ENCODE measurements at places on chromosomes 11 and 22.

- DNase-seq: no peak
These were observed 30.1 kb upstream of the KCNJ11 start for GRCh38 chr11:17418444-17419081.

GRCh38 chr22:27218012-27218920 lies 560.9 kb downstream of the MIAT start:
- DNase-seq: no peak

DNA sequence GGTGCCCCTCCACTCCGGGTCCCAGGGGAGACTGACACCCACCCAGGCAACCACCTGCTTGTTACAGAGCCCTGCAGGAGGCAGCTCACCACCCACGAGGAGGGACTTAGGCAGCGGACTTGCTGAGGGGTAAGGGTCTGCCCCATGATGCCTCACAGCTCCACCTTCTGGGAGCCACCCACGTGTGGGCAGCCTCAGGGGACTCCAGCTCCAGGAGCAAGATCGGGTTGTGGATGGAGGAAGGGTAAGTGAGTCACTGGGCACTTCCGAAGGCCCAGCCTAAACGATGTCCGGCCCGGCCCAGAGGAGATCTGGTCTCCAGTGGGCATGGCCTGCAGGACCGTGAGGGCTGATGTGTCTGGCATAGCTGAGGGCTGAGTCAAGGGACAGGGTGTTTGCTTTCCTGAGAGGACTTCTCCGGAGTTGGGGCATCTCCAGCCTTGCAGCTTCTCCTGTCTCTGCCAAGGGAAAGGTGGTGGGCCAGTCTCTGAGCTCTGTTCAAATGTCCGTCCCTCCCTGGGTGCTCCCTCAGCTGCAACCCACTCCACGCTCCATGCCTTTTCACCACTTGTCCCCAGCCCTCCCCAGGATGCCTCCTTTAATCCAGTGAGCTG lies 32.3 kb upstream of the P2RY2 start:
- no peak for DNase-seq

DNA sequence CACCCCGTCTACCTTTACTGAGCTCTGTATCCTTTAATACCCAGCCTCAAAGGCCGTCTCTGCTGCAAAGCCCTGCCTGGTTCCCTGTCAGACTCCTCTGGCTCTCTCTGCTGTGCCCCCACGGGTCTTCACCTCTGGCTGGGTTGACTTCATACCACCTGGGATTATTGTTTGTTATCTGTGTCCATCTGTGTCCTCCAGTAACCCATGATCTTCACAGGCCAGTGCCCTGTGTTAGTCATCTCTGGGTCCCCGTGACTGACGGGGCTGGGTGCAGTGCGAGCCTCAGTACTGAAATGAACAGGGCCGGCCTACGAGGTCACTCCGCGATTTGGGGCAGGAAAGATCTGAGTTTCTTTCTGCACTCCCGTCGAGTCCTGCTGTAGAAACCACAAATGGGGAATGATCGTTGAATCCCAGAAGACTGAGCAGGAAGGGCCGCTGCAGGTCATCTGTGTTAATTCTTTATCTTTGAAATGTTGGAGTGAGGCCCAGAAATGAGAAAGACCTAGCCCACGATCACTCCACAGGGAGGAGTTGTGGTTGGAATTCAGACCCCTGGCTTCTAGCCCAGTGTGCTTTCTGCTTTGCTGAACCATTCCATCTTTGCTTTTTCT lies 12.3 kb upstream of the TUB start:
- DNase-seq: no peak

Data from H7 (cell line).